Naive thymus-derived CD4-positive, alpha-beta T cell (primary cell): ENCODE measurements at places on chromosomes 7 and 10. TPM values are rescaled to one million over a fixed set of nuclear protein-coding genes. Genes with fewer than 3 reads are reported as not detected.

Gene MNX1
- not detected for total RNA-seq

Gene CAMK2B
- total RNA-seq = 0.61 TPM

Gene TMEM176A
- total RNA-seq = not detected

Gene FRG2B
- total RNA-seq = not detected

Gene CAMK1D
- total RNA-seq = 32.8 TPM

Gene ATG9B
- 11.3 and 12.3 TPM in 2 replicates for total RNA-seq

Gene INA
- total RNA-seq = not detected

Gene ENTPD1
- total RNA-seq = 5.0 TPM

Gene SUGCT
- 2.7 TPM for total RNA-seq

Gene GNGT1
- total RNA-seq = not detected

Gene RNF148
- total RNA-seq = not detected

Gene FAM131B
- total RNA-seq = not detected

Gene AKR1C8
- total RNA-seq = 0.69 TPM

Gene C10orf53
- total RNA-seq = not detected in 2 replicates

Gene KLF14
- not detected in 2 replicates for total RNA-seq

Gene WNT8B
- total RNA-seq = not detected

Gene CAV2
- not detected in 2 replicates for total RNA-seq

Gene UBTD1
- 0.92 and 0.94 TPM in 2 replicates for total RNA-seq

Gene CALHM3
- total RNA-seq = not detected in 2 replicates

Gene SFRP5
- total RNA-seq = 0.46 TPM

Gene TAS2R4
- 0.83 TPM for total RNA-seq

Gene ELOVL3
- not detected for total RNA-seq

Gene SPDYE8
- total RNA-seq = not detected

Gene ACSM6
- total RNA-seq = not detected

Gene VIPR2
- 0.27 TPM for total RNA-seq

Gene PON1
- not detected in 2 replicates for total RNA-seq

Gene BUB3
- total RNA-seq = 180 TPM

Gene PRPS1L1
- not detected for total RNA-seq

Gene C7orf57
- total RNA-seq = 0.80 TPM

Gene LRRC18
- not detected in 2 replicates for total RNA-seq

Gene ASB10
- total RNA-seq = not detected

Gene TAS2R3
- total RNA-seq = 1.9 TPM

Gene ADCYAP1R1
- total RNA-seq = not detected

Gene ASZ1
- total RNA-seq = not detected

Gene PTPRZ1
- total RNA-seq = not detected

Gene KLLN
- 0.51 TPM for total RNA-seq

Gene HTRA1
- 0.49 TPM for total RNA-seq

Gene ZNF777
- total RNA-seq = 16.1 TPM

Gene PRRT4
- 0.65 TPM for total RNA-seq

Gene MLLT10
- 67.9 TPM for total RNA-seq

Gene VSTM2A
- not detected for total RNA-seq

Gene TRIM50
- not detected for total RNA-seq

Gene SPDYE16
- total RNA-seq = 0.49 TPM
